ENCODE measurements at places on chromosomes 6 and 20. TPM values are rescaled to one million over a fixed set of nuclear protein-coding genes. Genes with fewer than 3 reads are reported as not detected.
A peak's percentile ranks its signal among the peaks of the same experiment; 100 is the strongest.

The TFAP2B gene
- total RNA-seq = 0.08 TPM

The SYS1 gene
- 9.5 TPM for total RNA-seq

The SLC32A1 gene
- not detected for total RNA-seq

The PRICKLE4 gene
- not detected for total RNA-seq

DNA sequence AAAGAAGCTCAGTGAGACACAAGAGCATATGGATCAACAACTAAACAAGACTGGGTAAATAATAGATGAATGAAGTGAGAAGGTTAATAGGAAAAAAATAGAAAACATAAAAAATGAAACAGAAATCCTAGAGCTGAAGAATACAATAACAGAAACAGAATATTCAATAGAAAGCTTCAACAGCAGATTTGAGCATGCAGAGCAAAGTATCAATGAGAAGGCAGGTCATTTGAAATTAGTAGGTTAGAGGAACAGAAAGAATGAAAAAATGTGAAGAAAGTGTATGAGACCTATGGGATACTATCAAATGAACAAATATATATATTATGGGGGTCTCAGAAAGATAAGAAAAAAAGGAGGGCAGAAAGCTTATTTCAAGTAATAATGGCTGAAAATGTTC lies 362.9 kb upstream of the POU3F2 start:
- no peak for DNase-seq

- DNase-seq = no peak
Measured at GRCh38 chr6:91117550-91117949, 530.7 kb upstream of the MAP3K7 start.

GRCh38 chr20:23234311-23235078 lies 116.1 kb upstream of the NXT1 start:
- DNase-seq = no peak

- no peak for DNase-seq
Measured at GRCh38 chr20:21315138-21315537, 12.0 kb downstream of the XRN2 start.

- no peak for DNase-seq
Measured at GRCh38 chr6:43609402-43609801, 19.7 kb downstream of the GTPBP2 start.

GRCh38 chr6:113055061-113055460 lies 707.9 kb downstream of the RFPL4B start:
- DNase-seq = no peak

GRCh38 chr6:31393932-31394331 lies 9.5 kb upstream of the MICA start:
- no peak for DNase-seq

DNA sequence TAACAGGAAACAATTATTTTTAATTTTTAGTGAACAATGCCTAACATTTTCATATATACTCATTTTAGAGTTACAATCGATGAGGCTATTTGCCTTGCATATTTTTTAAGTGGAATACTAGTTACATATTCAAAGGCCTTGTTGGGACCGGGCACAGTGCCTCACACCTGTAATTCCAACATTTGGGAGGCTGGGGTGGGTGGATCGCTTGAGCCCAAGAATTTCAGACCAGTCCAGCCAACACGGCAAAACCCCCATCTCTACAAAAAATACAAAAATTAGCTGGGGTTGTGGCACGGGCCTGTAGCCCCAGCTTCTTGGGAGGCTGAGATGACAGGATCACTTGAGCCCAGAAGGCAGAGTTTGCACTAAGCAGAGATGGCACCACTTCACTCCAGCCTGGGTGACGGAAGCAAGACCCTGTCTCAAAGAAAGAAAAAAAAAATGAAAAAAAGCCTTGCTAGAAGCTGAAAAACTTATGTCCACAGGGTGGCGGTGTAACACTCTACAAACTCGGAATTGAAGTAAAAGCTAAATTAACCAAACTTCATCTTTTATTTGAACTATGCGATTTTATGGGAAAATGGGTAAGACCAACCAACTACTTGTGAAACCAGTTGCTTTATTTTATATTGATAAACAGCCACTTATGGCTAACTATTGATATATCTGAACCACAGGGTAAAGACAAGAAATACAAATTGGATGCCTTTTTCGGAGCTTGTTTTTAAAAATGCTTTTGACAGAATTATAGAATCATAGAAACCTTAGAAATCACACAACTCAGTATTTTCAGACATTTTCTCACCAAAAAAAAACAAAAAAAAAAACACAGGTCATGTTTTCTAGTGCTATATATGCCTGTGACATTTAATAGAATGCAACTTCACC lies 24.1 kb upstream of the ROS1 start:
- peak; percentile 12 for DNase-seq

DNA sequence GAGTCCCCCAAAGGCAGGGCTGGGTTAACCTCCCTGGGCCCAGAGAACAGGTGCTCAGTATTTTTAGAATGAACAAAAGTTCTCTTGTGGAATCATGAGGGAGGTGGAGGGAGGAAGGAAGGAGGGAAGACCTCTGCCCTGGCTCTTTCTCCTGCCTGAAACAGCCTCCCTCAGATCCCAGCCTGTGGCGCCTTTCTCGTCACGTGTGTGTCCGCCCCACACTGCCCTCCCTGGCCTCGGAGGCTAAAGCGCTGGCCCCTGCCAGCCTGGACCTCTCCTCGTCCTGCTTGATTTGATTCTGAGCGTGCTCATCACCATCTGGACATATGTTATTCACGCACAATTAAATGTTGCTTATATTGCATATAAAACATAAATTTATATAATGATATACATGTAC lies 40.9 kb downstream of the PHACTR3 start:
- DNase-seq = no peak

DNA sequence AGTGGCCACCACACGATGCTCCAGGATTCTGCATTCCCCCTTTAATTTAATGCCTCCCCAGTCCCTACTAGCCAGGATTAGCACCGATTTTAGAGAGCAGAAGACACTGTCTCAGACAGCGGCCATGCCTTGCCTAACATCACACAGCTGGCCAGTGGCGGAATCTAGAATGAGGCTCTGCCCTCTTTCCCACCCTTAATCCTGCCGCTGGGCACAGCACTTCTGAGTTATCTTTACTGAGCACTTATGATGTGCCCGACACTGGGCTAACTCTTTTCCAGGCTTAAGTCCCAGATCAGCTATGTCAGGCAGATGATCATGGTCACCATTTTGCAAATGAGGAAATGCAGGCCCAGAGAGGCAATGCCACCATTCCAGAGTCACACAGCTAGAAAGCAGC lies 5.6 kb upstream of the BPIFA2 start:
- DNase-seq = no peak

- DNase-seq = no peak
Measured at GRCh38 chr6:90860822-90861601, 274.1 kb upstream of the MAP3K7 start.

DNA sequence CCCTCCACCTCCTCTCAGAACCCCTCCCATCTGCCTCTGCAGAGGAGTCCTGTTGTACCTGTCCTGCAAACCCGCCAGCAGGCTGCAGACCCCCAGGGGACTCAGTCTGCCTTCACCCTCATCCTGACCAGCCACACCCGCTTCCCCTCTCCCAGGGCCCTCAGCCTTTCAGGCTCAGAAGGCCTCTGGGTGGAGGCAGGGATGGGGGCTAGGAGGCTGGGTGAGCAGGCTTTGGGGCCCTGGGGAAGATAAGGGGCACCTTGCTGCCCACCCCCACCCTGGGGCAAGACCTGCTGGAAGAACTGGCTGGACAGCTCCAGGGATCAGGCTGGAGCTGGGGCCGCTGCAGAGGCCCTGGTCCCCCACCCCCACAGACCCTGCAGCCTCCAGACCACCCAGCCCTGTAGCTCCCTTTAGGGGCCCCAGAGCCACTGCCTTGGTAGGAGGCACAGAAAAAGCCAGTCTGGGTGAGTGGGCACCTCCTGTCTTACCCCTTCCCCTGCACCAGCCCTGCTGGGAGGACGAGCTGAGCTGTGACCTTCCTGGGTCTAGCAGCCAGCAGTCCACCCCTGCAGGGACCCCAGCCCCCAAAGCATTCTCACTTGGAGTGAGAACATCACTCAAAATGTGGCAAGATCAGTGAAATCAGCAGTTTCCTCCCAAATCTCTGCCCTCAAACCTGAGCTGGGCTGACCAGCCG lies 5.2 kb downstream of the TEAD3 start:
- DNase-seq = no peak

DNA sequence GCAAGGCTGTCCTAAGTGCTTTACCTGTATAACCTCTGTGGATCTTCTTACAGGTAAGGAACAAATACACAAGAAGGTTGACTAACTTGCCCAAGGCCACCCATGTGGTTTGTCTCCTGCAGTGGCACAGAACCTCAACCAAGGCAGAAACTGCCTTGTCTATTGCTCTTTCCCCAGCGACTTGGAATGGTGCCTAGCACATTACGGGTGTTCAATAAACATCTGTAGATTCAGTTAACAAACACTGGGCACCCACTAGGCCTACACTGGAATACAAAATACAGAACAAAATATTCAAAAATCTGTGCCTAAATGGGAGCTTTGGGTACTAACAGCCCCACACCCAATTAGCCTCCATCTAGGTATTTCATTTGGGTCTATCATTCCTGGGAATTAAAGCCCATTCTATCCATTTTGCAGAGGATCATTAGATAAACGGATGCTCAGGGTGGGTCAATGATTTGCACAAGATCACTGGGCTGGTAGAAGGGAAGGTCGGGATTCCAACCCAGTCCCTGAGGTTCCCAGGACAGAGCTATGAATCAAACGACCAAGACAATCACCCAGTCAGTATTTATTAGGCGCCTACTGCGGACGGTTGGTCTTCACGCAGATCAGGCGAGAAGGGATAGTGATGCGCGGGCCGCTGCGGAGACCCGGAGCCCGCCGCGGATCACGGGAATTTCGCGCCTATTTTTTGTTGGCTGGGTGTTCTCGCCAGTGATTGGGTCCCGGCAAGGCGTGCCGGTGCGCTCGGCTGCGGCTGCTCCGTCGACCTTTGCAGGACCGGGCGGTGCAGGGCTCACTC lies at the start of gene STK35:
Gene STK35, plus strand, starts transcription at position 771 of the 808 bp plus-strand sequence. CDS start 55 bp downstream, outside the sequence.
- no peak for DNase-seq

- no peak for DNase-seq
Measured at GRCh38 chr6:112289038-112289566, 34.7 kb upstream of the LAMA4 start.

DNA sequence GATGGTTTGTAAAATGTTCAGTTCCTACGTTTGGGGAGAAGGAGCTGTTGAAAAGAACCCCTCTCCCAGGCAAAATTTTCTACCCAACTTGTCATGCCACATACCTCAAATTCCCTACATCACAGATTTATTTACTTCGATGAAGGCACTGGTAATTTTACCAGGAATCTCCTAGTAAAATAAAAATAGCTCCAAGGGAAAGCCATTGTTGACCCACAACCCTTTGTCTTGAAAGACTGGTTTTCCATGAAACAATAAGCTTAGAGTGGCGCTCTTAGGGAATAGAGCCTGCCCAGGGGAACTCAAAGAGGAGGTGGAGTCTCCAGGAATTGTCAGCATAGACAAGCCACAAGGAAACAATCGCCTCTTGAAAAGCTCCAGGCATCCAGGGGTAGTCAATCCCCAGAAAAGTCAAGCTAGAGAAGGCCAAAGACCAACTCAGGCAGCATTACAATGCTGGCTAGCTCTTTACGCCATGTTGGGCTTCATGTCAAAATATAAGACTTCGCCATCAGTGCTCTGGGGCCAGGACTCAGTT lies 99.2 kb upstream of the RREB1 start:
- DNase-seq = no peak

DNA sequence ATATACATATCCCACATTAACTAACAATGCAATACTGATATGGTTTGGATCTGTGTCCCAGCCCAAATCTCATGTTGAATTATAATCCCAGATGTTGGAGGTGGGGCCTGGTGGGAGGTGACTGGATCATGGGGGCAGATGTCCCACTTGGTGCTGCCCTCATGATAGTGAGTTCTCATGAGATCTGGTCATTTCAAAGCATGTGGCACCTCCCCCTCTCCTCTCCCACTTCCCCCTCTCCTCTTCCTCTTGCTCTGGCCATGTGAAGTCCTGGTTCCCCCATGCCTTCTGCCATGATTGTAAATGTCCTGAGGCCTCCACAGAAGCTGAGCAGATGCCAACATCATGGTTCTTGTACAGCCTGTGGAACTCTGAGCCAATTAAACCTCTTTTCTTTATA lies 71.2 kb downstream of the FYN start:
- no peak for DNase-seq

DNA sequence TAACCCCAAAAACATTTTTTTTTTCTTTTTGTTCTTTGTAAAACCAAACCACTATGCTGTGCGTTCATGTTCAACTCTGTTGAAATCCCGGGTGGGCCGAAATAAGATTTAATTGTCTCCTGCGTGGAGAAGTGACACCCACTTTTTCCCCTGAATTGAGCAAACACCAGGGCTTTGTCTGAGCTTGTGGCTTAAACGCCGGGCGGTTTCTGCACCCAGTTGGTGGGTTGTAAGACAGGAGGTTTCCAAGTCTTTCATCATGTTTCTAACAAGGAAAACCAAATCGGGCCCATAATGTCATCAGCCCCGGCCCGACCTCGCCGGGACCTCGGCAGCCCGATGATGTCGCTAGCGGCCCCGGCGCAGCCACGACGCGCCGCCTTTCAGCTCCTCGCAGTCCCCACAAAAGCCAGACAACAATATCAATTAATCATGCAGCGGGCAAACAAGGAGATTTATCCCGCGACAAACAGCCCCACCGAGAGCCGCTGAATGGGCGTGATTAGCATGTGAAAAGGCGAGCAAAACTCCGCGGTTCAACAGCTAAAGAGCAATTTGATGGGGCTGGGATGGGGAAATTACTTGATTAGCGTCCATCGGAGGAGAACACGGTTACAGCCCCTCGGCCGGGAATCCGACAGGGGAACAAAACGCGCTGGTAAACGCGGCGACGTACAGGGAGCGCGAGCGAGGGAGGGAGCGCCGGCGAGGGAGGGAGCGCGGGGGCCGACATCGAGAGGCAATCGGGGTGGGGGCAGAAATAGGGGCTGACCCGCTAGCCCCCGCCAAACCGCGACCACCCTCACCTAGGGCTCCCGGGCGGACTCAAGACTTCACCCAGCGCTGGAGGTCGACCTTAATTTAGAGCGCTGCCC lies 5.3 kb downstream of the LINC00237 start:
- DNase-seq = no peak

DNA sequence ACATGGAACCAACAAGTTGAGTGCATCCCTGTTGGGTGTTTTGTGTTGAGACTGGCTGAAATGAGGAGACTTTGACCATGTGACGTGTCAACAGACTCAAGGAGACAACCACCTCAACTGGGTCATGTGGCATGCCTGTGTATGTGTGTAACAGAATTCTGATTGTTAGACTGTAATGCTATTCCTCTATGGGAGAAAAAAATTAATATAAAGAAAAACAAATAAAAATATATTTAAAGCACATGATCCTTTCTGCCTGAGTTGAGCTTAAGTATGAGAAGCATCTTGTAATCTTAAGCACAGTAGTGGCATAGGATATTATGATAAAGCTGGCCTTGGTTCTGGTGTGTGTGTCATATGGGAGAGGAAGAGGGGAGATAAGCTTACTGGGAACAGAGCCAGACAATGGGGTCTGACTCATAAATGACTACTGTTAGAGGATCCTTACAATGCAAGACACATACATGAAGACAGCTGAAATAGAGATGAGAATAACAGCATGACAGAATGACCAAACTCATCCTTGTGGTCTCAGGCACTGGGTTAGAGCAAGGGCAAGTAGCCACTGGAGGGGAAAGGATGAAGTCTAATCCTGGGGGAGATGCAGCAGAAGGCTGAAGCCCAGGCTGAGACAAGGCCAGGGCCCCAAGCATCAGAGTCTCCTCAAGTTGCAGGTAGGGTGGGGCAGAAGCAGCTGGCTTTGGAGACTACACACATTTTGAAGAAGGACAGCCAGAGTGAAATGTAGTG lies 9.2 kb downstream of the TP53INP2 start:
- DNase-seq = peak; percentile 57

Measured in GM12878 (cell line).